ENCODE measurements at places on chromosomes 1 and 21.
A peak's percentile ranks its signal among the peaks of the same experiment; 100 is the strongest.

- peak; percentile 86 for DNase-seq
Observed at GRCh38 chr21:44892536-44893277, 19.2 kb upstream of the PTTG1IP start.

DNA sequence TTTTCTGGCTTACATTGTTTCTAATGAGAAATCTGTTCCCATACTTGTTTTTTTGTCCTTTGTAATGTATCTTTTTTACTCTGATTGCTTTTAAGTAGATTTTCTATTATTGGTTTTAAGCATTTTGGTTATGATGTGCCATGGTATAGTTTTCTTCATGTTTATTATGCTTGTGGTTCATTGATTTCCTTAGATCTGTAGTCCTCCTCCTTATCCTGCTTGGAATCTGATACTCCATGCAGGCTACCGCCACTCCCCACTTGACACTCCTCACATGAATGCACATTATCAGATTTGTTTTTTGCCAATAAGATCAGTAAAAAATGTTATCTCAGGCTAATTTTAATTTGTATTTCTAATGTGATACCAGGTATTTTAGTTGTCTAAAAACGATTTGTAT is 20.8 kb downstream of the UROD start:
- DNase-seq, result no peak

DNA sequence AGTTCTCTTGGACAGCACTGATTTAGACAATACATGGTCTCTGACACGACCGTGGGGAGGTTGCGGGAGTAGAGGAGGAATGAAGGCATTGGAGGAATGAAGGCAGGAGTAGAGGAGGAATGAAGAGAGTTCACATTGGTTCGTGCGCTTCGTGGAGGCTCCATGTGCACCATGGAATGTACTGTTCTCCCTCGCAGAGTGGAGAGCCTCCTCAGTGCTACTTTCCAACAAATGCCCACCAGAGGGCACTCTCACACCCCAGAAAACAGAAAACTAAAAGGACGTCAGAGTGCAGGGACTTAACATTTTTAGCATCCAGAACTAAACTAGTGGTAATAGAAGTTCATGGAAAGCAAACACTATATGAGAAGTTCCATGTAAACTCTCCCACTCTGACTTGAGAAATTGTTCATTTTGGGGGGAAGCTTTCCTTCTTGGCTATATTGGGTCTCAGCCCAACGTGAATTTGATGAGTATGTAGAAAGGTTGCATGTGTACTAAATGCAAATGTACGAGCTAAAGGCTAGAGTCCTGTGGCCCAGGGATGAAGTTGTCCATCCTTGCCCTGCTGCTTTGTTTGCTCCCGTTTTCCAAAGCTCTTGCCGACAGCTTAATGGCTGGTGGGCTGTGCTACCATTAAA is 211.6 kb downstream of the LMX1A start:
- DNase-seq, result peak; percentile 32

DNA sequence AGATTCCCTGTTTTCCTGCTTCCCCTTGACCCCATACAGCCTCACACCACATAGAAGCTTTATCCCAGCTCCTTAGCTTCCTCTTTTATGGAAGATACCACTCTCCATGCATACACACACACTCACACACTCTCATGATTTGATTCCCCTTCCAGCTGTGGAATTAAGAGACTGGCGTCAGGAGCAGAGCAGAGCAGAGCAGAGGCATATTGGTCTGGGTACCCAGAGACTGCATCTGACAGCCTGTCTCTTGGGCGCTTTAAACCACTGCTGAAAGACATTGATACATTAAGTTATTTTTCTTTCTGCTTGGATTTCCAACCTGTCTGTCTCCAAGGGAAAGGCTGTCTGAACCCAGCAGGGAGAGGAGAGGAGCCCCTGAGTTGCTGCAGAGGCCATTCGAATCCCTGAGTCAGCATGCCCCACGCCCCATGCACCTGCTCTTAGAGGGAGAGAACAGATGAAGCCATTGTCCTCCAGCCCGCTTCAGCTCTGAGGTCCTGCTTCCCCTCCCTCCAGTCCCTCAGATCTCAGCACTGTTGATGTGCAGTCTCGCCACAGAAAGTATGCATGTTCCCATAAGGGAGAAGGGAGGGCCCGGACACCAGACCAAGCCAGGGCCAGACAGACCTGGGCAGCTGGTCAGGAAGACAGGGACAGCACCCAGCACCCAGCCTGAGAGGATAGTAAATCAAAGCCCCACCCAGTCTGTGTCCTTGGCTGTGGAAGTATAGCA is 66.7 kb upstream of the GJB5 start:
- DNase-seq, result no peak

GRCh38 chr1:73674945-73675561 is 522.9 kb downstream of the LRRIQ3 start:
- no peak for DNase-seq
